ENCODE measurements at places on chromosomes 1 and 21.

GRCh38 chr1:155037043-155037442 is 3.4 kb downstream of the DCST1 start:
- DNase-seq, result no peak

GRCh38 chr1:176222196-176222595 is 15.1 kb upstream of the COP1 start:
- no peak for DNase-seq

- no peak for DNase-seq
These were observed 79.2 kb downstream of the PROX1 start for GRCh38 chr1:214066936-214067335.

DNA sequence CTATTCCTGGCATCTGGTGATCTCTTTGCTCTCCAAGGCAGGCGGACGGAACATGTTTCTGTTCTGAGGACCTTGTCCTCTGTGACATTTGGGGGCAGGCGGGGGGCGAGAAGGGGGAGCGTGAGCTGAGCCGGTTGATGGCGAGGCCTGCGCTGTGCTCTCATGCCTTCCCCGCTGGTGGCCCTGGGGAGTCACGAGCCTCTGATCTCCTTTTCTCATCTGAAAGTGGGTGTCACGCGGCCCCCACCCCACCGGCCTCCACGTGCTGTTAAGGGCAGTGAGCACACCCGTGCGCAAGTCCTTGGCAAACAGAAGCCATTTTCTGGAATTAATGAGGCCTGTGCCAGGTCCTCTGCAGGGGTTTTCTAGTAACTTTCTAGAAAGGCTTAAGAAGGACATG is 102.8 kb upstream of the ACTRT2 start:
- DNase-seq, result no peak

- DNase-seq, result no peak
These were observed 118.3 kb downstream of the NUF2 start for GRCh38 chr1:163440090-163440489.

GRCh38 chr1:225427235-225428067 is at the start of gene LBR:
Gene LBR, minus strand, starts transcription at chr1:225428038. Its CDS starts 3,963 bp downstream, at chr1:225424075.
- DNase-seq, result no peak

DNA sequence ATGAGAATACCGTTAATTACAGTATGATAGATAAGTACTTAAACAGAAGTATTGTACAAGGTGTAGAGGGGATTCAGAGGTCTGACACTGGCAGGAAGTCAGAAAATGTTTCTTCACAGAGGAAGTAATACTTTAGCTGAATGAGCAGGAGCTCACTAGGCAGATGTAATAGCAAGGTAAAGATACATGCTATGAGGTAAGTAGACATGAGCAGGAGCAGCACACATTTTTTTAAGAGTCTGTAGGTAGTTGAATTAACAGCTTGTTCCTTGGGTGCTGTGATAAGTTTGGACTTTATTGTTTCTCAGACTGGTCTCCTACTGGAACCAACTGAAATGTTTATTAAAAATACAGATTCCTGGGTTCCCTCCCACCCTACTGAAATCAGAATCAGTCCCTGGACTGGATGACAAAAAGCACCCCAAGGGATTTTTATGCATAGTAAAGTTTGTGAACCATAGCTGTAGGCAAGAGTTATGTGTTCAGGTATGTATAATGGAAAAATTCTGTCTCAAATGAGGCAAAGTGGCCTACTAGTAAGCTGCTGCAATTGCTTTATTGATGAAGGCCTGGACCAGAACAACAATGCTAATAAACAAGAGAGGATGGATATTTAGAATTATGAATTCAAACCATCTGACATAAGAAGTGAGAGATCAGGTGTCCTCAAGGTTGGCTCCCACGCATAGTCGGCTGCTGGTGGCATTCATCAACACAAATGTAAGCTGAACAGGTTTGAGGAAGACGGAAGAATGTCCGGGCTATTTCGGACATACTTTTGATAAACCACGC is 902 bp downstream of the AP4B1 start:
- DNase-seq, result no peak

GRCh38 chr1:197362871-197363270 is 94.8 kb downstream of the CRB1 start:
- DNase-seq, result no peak

GRCh38 chr1:241007668-241008067 is 349.3 kb downstream of the RGS7 start:
- no peak for DNase-seq

DNA sequence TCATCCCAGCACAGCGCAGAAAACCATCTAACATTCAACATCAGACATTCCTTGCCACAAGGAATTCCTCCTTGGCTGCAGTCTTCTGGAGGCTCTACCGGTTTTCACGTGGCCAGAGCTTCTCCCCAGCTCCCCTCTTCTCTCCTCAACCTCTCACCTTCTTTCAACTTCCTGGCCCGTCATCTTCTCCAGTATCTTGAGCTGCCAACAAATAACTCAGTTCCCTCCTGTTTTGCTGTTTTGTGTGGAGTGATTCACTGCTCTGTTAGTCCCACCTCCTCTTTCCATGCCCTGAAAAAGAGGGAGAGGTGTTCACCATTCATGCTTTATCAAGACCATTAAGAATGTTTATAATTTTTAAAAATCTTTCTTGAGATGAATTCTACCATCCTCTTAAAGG is 32.6 kb downstream of the PIGM start:
- DNase-seq, result peak; percentile 29

DNA sequence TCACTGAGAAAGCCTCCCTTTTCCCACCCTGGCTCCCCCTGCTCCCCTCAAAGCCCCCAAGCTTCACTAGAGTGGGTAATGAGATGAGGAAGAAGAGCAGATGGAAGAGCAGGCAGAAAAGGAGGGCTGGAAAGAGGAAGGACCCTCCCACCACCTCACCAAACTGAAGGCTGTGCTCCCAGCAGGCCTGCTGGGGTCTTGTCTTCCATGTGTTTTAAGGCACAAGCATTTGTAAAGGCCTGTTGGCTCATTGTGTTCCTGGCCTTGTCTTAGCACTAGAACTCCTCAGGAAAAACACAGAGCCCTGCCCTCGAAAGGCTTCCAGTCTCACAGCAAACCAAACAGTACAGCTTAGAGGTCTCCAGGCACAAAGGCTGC is 51.5 kb downstream of the TOMM20 start:
- no peak for DNase-seq

DNA sequence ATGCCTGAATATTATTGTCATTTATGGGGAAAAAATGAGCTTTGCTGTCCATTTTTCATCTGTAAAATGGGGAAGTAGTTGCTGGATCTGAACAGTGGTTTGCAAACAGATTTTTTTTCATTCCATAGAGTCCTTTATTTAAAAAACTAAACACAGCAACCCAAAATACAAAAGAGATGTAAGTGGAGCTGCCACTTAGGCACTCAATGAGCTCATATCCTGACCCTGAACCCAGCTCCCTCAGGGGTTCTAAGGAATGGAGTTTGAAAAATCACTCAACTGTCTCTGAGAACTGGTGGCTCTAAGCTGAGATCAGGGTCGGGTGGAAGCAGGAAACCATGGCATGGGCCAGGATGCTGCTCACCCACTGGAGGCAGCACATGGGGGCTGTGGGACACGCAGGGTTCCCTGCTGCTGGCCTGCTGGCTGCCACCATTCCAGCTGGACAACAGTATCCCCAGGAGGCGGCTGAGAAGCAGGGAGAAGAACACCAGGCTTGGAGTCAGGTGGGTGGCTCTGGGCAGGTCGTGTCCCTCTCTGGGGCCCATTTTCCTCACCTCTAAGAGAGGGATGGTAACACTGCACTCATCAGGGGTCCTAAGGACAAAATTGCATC is 9.6 kb upstream of the ECE1 start:
- DNase-seq, result no peak

GRCh38 chr1:153936011-153936802 is 10.3 kb downstream of the DENND4B start:
- no peak for DNase-seq

- DNase-seq, result no peak
These were observed 344.9 kb downstream of the ZNF326 start for GRCh38 chr1:90339811-90340210.

- DNase-seq, result no peak
These were observed 470.4 kb upstream of the USP24 start for GRCh38 chr1:55685560-55685959.

- no peak for DNase-seq
These were observed 382 bp downstream of the GPBP1L1 start for GRCh38 chr1:45686015-45686287.

DNA sequence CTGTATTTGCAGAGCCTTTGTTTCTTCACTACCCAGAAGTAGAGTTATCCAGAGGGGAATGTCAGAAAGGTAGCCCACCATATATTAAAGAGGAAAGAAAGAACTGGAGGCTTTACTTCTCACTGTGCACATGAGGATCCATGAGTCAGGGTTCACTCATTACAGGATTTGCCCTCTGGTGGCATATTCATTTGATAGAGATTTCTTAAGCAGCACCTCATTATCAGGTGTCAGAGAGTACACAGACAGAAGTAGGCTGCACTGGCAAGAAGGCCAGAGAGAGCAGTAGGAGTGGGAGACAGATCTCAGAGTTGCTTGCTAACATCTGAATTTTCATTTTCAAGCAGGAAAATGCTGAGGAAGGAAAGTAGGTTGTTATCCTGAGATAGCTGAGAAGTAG is 123.8 kb downstream of the PIK3R3 start:
- DNase-seq, result no peak

DNA sequence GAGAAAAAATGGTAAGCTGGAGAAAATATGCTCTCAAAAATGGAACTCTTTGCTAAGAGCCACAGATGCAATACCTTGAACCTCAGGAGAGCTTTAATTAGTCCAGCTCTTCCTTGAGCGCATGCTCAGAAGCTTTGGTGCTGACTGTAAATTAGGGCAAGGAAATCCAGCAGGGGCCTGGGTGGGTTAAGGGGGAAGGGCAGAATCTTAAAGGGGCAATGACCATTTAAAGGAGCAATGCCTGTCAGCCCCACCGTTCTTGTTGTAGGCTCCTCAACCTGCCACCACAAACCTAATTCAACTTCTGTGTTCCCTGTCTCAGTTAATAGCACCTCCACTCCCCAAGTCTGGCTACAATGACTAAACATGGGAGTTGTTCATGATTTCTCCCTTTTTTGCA is 6.8 kb upstream of the SLC22A15 start:
- DNase-seq, result no peak

- no peak for DNase-seq
These were observed 52.4 kb downstream of the PDE9A start for GRCh38 chr21:42705746-42706374.

DNA sequence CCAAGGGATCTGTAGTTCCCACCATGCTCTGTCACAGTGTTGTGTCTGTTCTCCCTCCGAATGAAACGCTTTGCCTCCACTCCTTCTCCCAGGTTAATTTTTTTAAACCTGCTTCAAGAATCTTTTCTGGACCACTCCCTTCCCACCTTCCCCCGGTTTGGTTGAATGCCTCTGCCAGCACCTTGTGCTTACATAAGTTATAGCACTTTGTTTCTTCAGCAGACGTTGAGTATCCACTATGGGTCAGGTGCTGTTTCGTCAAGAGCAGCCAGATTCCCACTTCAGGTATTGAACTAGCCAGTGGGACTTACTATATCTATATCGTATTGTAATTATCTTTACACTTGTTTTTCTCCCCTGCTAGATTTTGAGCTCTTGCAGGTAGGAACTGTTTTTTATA is 27.6 kb downstream of the TTF2 start:
- no peak for DNase-seq

DNA sequence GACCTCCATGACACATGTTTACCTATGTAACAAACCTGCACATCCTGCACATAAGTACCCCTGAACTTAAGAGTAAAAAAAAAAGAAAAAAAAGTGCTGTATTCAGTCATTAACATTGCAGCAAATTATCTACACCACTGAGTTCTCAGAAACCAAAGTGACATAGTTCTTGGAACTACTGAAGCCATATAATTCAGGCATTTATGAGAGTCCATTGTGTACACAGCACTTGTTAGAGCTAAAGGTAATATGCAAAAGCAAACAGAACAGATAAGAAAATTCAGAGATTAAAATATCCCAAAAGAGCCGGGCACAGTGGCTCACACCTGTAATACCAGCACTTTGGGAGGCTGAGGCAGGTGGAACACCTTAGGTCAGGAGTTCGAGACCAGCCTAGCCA is 38.0 kb downstream of the F5 start:
- DNase-seq, result no peak

- no peak for DNase-seq
These were observed 8.0 kb downstream of the MMEL1 start for GRCh38 chr1:2624735-2625300.
